ENCODE measurements at places on chromosomes 16 and 17.

GRCh38 chr17:75128694-75129505 lies 2.6 kb downstream of the NT5C start:
- no peak for DNase-seq

GRCh38 chr16:21001262-21001661 lies 100.7 kb downstream of the LYRM1 start:
- DNase-seq, result no peak

GRCh38 chr17:32525122-32525521 lies 38.3 kb downstream of the CDK5R1 start:
- DNase-seq, result no peak

DNA sequence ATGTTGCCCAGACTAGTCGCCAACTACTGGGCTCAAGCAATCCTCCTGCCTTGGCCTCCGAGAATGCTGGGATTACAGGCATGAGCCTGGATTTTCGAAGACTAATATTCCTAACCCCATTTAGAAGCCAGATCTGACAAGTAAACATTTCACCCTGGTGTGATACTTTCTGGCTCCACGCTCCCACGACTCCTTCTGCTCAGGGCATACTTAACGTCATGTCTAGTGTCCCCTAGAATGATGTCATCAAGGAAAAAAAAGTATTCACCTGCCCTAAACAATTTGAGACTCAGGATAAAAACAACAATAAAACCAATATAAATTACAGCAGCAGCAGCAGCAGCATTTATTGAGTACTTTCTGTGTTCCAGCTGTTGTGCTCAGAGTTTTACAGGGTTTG lies 13.2 kb downstream of the ITGB3 start:
- DNase-seq, result no peak

GRCh38 chr17:20059728-20060188 lies 50.6 kb downstream of the SPECC1 start:
- no peak for DNase-seq

DNA sequence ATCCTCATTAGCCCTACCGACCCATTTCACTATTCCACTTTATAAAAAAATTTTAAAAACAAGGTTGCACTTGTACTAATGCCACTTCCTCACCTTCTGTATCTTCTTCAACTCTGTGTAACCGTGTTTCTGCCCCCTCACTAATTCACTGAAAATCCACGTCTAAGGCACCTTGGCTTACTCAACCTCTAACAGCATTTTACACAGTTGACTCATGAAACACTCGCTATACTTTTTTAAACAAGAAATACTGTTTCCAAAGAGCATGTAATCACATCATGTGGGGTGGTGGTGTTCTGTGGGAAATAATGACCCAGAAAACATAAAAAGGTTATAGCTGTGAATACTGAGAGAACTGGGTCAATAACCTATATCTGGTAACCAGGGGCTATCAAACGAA lies 79.9 kb downstream of the NCOR1 start:
- no peak for DNase-seq

GRCh38 chr17:20266806-20267458 lies 200.4 kb downstream of the LGALS9B start:
- no peak for DNase-seq

GRCh38 chr17:66025551-66025950 lies 166.4 kb downstream of the CEP112 start:
- DNase-seq, result no peak

DNA sequence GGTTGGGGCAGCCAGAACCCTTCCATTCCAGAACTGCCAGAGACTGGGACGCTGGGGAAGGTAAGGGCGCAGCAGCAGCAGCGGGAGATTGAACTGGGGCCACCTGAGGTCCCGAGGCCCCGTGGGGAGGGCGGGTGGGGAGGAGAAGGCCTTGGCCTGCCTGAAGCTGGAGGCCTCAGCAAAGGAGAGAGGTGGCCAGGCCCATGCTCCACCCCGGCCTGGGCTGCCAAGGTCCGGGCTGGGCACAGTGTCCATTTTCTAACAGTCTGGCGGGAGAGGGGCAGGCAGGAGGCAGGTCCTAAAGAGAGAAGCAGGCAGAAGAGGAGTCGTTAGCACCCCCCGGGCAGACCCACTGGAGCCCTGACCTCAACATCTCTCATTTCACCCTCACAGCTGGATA lies 1.1 kb upstream of the GDPD3 start:
- no peak for DNase-seq

DNA sequence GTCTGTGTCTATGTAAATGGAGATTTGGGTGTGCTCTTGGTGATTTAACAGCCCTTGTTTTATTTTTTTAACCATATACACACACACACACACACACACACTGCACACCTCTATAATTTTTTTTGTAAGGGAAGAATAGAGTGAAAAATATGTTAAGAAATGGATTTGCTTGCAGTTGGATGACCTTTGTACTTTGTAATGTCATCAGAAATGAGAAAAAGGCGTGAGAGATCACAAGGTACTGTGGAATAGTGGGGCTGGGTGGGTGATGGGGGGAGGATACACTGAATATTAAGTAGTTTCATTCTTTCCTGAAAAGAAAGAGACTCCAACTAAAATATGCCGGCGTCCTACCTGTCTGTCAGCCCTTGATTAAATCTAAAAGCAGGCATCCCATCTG lies 38.7 kb downstream of the SALL1 start:
- no peak for DNase-seq

- no peak for DNase-seq
These were observed 62.2 kb upstream of the ADORA2B start for GRCh38 chr17:15882777-15883176.

- no peak for DNase-seq
These were observed 17.2 kb downstream of the C16orf86 start for GRCh38 chr16:67683767-67684166.
